ENCODE measurements at places on chromosomes 5 and 9. TPM values are rescaled to one million over a fixed set of nuclear protein-coding genes. Genes with fewer than 3 reads are reported as not detected.

- DNase-seq = no peak
Observed at GRCh38 chr5:40774623-40775022, 18.9 kb upstream of the TTC33 start.

DNA sequence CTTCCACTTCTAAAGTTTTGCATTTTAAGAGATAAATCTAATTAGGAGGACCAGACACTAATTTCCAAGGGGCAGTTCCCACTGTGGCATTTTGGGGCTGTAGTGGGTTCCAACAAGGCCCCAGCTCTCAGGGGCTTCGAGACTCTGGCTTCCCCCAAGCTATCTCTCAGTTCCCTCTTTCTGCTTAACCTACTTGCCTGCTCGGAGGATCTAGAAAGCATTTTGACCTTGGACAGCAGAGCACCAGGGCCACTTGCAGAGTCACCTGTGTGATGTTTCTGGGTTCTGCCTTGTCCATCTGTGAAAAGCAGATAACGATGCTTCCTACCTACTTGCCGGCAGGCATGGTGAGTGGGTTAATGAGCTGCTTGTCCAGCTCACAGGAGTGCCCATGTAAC, 175.4 kb downstream of the MED10 start:
- DNase-seq = no peak

DNA sequence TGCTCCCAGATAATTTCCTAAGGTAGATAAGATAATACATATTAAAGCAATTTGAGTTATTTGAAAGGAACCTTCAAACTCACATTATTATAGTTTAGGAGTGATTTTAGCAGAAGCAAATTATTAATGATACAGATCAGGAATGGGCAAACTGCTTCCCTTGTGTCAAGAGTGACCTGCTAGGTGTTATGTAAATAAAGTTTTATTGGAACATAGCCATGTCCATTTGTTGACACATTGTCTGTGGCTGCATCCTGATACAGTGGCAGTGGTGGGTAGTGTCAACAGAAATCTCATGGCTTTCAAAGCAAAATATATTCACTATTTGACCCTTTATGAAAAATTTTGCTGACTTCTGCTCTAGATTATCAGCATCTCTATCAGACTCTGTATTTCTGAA, 11.4 kb upstream of the BASP1 start:
- no peak for DNase-seq

DNA sequence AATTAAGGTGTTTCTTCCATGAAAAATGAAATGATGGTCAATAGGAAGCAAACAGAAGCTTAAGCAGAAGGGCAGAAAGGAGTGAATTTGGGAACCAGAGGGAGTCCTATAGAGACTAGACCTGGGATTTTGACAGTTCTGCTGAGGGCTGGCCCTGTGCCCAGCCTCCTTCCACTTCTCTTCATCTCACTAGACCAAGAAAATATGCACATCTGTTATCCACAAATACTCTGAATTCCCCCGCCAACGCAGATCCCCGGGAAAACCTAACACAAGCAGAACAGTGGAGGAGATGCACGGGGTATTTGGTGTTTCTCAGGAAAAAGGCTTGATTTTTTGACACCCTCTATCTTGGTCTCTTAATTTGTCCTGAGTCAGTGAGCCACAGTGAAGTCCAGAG, 22.7 kb downstream of the GRIA1 start:
- DNase-seq = no peak

- DNase-seq = no peak
Observed at GRCh38 chr5:32713361-32713769, 2.2 kb downstream of the NPR3 start.

DNA sequence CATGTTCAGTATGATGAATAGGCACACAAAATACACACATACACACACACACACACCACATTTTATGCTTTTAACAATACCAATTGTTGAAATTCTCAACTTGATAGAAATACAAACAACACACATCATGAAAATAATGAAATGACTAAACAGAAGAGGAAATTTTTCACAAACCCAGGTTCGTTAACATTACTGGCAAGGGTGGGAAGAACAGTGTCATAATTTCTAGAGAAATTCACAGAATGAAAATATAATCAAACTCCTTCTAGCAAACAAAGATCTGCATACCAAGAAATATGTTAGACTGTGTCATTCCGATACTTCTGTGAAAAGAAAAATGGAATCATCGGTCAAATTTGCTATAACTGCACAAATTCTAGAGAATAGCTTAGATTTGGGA, 41.9 kb downstream of the ST8SIA4 start:
- DNase-seq = no peak

GRCh38 chr5:35502206-35502605, 115.5 kb upstream of the SPEF2 start:
- DNase-seq = no peak

DNA sequence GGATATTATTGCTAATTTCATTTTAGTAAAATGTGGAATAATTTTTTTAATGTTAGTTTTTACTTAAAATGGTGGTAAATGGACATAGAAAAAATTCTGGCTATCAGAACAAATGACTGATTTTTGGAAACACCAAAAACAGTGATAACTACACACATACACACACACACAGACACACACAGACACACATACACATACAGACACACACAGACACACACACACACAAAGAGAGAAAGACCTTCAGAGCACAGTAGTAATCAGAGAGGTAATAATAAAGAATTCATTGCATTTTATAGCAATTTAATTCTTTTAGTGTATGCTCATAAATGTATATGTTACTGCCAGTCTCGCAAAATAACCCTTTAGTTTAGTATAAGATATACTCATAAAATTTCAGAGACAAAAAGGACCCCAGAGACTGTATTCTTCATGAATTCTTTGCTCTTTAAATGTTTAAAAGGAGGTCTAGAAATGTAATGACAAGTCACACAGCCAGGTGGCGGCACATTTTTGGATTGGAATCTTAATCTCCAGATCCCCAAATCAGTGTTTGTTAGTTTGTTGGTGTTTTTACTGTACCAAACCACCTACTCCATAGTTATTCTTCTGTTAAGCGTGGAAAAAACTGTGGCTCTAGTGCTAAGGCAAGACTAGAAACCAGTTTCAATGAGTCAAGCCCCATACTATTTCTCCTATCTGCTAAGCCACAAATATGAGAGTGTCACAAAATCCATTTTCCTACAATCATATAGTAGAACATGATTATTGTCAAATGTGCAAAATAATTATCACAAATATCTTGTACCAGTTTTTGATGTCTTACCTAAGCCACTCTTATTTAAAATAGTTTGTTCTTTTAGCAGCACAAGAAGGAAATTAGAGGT, 109.9 kb downstream of the EDIL3 start:
- no peak for DNase-seq

- DNase-seq = no peak
Observed at GRCh38 chr5:125609011-125609410, 814.2 kb upstream of the GRAMD2B start.

Gene PCDHGA12
- total RNA-seq = not detected

Gene IL13
- total RNA-seq = 0.84 TPM

Gene TLR4
- 0.07 TPM for total RNA-seq

Gene OTP
- not detected for total RNA-seq

Gene LRRTM2
- not detected for total RNA-seq
